ENCODE measurements at places on chromosomes 16 and 17. TPM values are rescaled to one million over a fixed set of nuclear protein-coding genes. Genes with fewer than 3 reads are reported as not detected.

RPS2 gene
- total RNA-seq, result 4,861 TPM

OSGIN1 gene
- 1.2 TPM for total RNA-seq

TNFRSF17 gene
- not detected for total RNA-seq

TSR1 gene
- 67.9 TPM for total RNA-seq

C1QL1 gene
- 2.5 TPM for total RNA-seq

TBC1D3K gene
- total RNA-seq, result not detected

C17orf100 gene
- total RNA-seq, result 0.23 TPM

SKAP1 gene
- total RNA-seq, result not detected

CEP295NL gene
- total RNA-seq, result not detected

XYLT2 gene
- total RNA-seq, result 56.8 TPM

ARMC5 gene
- total RNA-seq, result 6.4 TPM

MMD gene
- 11.6 TPM for total RNA-seq

CASKIN1 gene
- 0.16 TPM for total RNA-seq

HOXB9 gene
- total RNA-seq, result not detected

KRT32 gene
- not detected for total RNA-seq

COQ9 gene
- total RNA-seq, result 35.9 TPM

SP6 gene
- total RNA-seq, result 2.5 TPM

GRAPL gene
- not detected for total RNA-seq

SGCA gene
- total RNA-seq, result not detected

WNT9B gene
- total RNA-seq, result not detected

ITGB4 gene
- 1,928 TPM for total RNA-seq

GTF3C1 gene
- total RNA-seq, result 61.4 TPM

ITGAX gene
- total RNA-seq, result not detected

ST6GALNAC2 gene
- 139 TPM for total RNA-seq

KIAA0513 gene
- 4.4 TPM for total RNA-seq

SLC5A10 gene
- not detected for total RNA-seq

CCL4L2 gene
- not detected for total RNA-seq

P2RX1 gene
- total RNA-seq, result not detected

ABCA8 gene
- not detected for total RNA-seq

KRT33A gene
- total RNA-seq, result not detected

All from hair follicular keratinocyte (primary cell).